AG09309 (cell line): ENCODE measurements at places on chromosomes 13 and 19.

DNA sequence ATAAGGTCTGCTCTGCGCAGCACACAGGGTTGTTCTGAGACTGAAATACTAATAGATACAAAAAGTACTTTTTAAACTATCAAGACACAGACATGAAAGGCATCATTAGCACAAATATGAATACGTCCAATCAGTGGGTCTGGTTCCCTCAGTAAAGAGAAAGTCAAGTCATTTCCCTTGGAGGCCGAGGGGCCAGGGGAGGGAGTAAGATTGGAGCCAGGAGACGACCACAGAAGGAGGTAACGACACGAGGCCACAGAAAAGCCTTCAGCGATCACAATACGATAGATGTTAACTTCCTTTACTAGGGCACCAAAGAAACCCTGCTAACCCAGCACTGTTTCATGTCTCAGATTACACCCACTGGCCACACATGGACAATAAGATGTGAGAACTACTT lies 5.3 kb downstream of the CARS2 start:
- DNase-seq = no peak

DNA sequence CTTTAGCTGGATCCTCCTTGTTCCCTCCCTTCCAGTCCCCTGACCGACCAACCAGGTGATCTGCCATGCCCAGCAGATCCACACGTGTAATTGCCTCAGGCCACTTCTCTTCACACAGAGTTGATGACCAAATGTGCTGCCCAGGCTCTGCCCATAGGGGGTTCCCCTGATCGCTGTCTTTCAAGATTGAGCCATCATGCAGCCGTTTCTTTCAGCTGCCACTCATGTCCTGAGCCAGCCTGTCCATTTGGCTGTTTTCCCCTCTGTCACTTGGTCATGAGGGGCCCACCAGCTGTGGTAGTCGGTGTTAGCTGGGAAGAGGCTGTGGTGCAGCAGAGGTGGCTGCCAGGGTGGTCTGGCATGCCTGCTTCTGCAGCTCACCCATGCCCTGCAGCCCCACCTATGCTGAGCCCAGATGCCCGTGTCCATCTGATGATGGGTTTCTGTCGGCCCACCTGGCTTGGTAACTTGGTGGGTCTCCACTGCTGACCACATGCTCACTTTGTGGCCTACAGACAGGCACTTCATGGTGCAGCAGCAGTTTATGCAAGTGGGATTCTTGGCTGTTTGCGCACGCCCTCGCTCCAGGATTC lies 35.6 kb upstream of the GPR183 start:
- DNase-seq = no peak

DNA sequence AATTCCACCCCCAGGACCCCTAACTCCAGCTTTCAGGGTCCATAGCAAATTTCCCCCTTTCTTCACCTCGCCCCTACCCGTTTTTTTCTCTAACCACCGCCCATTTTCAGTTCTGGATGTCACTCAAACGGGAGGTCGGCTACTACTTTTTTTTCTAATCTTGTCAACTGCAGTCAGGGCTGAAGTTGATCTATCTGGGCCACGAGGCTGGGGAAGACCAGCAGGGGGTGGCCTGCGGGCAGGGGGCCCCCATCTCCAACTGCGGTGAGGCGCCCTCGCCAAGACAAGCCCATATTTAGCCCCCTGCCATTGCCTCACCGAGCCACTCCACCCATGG lies 748 bp downstream of the LHFPL6 start:
- no peak for DNase-seq

DNA sequence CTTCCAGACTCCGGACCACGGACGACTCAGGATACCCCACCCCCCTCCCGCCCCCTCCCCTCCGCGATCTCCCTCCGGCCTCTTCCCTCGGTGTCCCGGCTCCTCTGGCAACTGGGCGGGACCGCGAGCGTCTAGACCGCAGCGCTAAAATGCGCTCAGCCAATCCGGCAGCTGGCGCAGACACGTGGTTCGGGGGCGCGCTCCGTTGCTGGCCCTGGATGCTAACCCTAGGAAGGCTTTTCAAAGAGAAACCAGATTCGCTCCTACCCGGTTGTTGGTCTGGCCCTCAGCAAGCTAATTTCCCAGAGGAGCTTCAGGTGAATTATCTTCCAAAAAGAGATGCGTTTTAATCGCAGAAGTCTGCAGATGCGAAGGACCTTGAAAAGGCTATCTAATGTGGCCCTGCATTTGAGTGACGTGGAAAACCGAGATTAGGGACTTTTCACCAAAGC lies at the start of gene DZIP1:
Gene DZIP1 (minus strand): TSS at position 106 of the 452 bp plus-strand sequence. CDS start 2,677 bp downstream, outside the sequence.
- peak; percentile 41 for DNase-seq

GRCh38 chr19:30107251-30107650 lies 165.2 kb downstream of the URI1 start:
- no peak for DNase-seq

- no peak for DNase-seq
Measured at GRCh38 chr13:48979892-48980291, 4.2 kb downstream of the FNDC3A start.

DNA sequence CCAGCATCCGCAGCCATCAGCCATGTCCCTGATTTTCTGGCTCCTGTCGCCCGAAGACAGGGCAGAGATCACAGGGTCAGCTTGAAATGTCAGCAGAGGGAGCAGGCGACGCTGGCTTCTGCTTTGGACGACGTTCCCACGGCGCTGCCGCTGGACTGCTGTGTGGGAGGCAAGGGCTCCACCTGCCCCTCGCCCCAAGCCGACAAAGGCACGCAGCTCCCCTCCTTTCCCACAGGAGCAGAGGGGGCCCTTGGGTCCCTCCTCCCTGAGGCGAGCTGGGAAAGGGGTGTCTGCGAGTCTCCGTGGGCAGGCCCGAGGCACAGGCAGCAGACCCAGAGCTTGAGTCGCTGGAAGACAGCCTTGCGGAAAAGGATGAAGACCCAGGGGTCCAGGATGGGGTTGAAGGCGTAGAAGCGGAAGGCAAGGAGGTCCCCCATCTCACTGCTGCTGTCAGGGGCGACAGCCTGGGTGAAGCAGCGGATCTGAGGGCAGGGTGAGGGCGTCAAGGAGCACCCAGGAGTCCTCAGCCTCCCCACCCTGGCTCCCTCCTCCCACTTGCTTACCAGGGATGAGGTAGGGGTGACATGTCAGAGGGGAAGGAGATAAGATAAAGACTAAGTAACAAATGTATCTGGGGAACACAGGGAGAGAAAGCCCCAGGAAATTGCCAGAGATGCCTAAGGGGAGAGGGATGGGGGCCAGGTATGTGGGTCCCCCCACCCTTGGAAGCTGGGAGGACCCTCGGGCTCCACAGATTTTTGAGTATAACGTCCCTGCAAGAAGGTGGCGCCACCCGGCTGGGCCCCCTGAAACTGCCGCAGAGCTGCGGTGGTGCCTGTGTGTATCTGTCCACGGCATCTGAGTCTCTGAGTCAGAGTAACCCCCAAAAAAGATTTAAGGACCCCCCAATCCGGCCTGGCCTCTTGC lies 3.4 kb downstream of the PTGIR start:
- no peak for DNase-seq

- DNase-seq = no peak
Measured at GRCh38 chr13:61417086-61417570, 1.5 kb upstream of the PCDH20 start.

GRCh38 chr19:49602806-49603205 lies 11.8 kb downstream of the PRR12 start:
- no peak for DNase-seq

- no peak for DNase-seq
Measured at GRCh38 chr13:24161010-24161775, 673 bp downstream of the SPATA13 start.

DNA sequence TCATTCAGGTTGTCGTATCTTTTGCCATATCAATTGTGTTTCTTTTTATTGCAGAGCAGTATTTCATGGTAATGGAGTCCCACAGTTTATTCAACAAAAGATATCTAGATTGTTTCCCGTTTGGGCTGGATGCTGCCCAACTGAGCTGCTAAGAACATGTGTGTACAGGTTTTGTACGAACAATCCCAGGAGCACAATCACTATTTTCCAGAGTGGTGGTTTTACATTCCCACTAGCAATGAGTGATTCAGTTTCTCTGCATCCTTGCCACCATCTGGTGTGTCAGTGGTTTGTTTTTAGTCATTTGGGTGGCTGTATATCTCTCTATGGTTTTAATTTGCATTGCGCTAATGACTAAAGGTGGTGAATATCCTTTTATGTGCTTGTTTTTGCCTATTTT lies 52.7 kb upstream of the ZDHHC20 start:
- DNase-seq = peak; percentile 27

DNA sequence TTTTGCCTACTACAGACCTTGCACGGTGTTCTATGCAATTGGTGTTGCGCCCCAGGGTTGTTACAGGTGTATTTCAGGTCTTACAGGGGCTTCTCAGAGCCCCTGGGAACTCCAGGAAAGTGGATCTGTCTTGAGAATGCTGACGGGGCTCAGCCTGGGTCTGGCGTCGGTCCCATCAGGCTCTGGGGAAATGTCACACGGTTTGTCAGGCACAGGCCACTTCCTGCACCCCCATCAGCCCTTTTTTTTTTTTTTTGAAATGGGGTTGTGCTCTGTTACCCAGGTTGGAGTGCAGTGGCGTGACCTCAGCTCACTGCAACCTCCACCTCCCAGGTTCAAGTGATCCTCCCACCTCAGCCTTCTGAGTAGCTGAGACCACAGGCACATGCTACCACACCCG lies 13.2 kb downstream of the CLEC4G start:
- DNase-seq = no peak

DNA sequence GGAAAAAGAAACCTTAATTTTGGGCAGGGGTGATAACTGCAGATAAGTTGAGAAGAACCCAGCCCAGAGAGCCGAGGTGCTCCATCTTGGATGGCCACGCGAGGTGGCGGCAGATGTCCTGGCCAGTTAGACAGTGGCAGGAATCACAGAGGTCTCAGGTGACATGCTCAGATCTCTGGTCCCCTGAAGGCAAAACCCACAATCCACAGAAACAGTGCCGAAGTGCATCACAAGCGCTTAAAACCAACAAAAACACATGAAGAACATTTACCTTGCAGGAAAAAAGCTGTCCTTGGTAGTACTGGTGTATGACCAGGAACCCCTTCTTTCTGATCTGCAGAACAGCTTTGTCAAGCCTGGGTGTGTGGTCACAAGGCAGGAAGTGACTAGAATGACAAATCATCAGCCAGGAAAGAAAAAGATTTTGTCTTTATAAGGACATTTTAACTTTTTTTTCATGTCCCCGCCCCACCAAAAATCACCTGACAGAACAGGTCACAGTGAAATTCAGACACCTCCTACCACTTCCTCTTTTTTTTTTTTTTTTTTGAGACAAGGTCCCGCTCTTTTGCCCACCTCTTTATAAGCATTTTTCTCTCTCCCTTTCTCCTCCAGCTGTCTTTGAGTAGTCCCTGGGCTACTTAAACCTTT lies at the start of gene LCP1:
Gene LCP1 (minus strand): TSS at position 338 of the 651 bp plus-strand sequence. CDS start 22,515 bp downstream, outside the sequence.
- DNase-seq = no peak

GRCh38 chr19:15264061-15264932 lies 32.0 kb upstream of the EPHX3 start:
- DNase-seq = no peak

DNA sequence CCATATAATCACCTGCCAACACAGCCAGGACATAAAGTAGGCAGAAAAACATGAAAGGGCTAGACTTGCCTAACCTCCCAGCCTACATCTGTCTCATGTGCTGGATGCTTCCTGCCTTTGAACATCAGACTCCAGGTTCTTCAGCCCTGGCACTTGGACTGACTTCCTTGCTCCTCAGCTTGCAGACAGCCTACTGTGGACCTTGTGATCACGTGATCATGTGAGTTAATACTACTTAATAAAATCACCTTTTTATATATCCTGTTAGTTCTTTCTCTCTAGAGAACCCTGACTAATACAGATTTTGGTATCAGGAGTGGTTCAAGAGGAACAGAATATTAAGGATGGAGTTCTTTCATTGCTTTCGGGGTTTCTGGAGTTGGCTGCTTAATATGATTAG lies 2867.6 kb downstream of the PCDH9 start:
- no peak for DNase-seq

- no peak for DNase-seq
Measured at GRCh38 chr19:39409208-39410016, 2.8 kb downstream of the ZFP36 start.

DNA sequence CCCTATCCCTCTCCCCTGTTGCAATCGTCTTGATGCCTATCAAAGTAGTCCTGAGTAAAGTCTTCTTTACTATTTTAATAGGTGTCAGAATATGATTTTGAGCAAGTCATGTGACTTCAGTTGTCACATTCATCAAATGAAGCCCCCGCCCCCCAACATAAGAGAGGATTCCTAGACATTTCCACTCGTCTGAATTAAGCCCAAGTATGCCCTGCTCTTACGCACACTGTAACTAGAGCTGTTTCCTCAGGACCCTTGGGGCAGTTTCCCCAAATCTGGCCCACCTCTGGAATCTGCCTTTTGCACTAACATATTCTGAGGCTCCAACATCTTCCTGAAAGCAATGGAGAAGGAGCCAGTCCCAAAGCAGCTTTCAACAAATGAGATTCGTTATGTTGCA lies 25.5 kb downstream of the SACS start:
- no peak for DNase-seq

DNA sequence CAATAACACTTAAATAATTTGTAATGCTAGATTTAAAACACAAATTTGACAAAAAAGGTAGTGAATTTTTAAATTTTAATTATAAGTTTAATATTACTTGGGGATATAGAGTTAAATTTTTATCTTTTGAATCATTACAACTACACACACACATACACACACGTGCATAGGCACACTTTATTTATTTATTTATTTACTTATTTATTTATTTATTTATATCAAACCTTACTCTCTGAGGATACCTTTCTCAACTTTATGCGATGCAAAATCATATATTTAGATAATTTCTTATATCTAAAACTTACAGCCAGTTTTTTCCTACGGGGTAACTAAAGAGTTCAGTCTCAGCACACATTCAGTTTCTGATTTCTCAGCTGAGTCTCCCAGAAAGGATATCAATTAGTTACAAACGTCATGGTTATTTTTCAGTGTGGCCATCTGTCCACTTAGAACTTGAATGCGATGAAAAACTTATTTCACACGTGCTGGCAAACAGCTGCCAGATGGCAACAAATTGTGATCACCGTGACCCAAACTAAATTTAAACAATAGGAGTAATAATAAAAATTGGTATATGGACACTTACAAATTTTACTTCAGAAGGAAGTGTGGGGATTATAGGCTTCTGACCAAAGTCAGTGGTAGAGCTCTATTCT lies 683.1 kb upstream of the PRR20A start:
- DNase-seq = no peak

DNA sequence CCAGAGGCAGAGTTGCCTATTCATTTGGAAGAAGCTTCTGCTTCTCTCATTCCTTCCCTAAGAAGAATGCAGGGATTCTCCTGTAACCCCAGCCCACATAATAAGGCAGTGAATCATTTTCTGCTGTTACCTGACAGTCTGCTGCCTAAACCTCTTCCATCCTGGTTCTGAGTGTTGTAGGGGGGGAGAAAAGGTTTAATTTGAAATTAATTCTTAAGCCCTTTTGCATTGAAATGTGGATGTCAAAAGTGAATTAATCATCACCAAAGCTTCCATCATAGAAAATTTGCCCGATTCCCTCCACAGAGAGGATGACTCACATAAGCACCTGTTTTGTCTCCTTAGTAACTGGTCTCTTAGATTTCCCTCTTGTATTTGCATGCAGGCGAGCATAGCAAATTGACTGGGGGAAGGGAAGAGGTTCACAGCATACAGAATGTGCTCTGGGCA lies 146.7 kb upstream of the FNDC3A start:
- no peak for DNase-seq

GRCh38 chr19:277131-277530 lies 14.1 kb downstream of the PLPP2 start:
- DNase-seq = no peak

- no peak for DNase-seq
Measured at GRCh38 chr13:20035130-20035529, 76.6 kb downstream of the ZMYM2 start.
